ENCODE measurements at places on chromosomes 5 and 9.

DNA sequence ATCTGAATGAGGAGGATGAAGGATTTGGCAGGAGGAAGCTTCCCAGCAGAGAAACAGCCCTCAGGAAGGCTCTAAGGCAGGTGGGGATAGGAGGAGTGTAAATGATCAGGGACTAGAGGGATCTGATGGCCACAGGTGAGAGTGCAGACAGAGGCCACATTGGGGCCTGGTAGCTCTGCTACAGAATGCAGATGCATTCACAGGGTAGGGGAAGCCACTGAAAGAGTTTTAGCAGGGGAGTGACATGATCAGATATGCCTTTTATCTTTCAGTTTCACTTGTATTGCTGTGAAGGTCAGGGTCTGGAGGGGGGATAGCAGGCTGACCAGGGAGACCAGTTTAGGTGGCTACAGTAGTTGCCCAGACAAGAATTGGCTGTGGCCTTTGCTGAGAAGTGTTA lies 3.0 kb downstream of the TXNDC15 start:
- no peak for DNase-seq

GRCh38 chr9:101758304-101758930 lies 20.0 kb upstream of the GRIN3A start:
- no peak for DNase-seq

- DNase-seq: no peak
Measured at GRCh38 chr5:178651046-178651810, 24.4 kb upstream of the CLK4 start.

DNA sequence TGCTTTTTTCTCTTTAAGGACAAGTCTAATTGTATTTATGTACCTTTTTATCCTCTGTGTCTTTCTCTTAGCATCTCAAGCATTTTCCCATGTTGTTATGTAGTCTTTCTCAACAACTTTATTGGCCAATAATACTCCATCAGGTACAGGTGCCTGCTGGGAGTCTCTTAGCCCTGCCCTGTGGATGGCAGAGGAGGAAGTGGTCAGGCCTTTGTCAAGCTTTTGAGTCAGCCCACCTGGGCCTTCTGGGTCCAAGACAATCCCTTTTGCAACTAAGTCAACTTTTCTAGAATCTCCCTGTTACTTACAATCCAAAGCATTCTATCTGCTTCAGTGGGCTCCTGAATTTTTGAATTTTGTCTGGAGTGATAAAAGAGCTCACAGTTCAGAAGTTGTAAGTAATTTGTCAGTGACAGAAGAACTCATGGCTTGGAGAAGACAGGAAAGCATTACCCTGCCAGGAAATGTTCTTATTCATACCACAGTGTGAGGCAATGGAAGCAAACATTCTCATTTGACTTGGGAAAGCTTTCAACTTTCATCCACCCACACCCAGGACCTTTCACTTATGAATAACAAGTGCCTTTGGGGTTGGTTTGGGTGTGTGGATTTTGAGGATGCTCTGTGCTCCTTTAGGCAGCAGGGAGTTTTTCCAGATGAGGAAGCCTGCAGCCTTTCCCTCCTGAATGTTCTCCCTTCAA lies 200.0 kb upstream of the S1PR3 start:
- DNase-seq: no peak

- no peak for DNase-seq
Measured at GRCh38 chr9:826500-827280, 14.8 kb upstream of the DMRT1 start.

DNA sequence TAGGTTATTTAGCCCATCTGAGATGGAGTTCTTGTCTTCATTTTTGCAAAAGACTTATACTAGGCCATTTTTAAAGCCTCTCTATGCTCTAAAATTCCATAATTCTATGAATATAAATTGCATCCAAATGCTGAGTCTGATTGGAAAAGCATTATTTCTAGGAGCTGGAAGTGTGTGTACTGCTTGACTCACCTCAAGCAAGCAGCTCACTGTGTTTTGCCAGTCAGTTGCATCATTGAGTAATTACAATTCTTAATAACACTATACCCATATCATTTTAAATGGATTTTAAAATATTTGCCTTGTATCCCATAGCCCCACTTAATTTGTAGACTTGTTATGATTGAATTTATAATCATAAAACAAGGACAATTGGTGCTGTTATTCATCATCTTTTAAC lies 161.0 kb downstream of the PAM start:
- DNase-seq: no peak

DNA sequence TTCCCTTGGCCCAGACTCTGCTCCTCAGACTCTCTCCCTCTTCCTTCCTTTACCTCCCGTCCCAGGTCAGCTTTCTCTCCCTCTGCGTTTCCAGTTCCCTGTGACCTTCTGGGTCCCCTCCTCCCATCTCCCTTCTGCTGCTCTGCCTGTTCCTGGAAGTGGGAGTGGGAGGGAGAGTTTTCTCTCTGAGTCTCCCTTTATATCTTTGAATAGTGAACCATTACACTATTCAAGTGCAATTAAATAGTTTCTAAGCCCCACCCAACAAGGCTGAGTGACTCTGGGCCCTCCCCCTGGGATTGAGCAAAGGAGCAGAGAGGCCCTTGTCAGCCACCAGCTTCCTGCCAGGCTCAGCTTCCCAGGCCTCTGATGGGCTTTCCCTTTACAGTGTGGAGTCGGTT lies 34.8 kb downstream of the THBS4 start:
- no peak for DNase-seq

- DNase-seq: no peak
Measured at GRCh38 chr5:38346593-38346992, 88.2 kb downstream of the EGFLAM start.

GRCh38 chr9:109986521-109986991 lies 206.6 kb downstream of the PALM2AKAP2 start:
- DNase-seq: no peak

DNA sequence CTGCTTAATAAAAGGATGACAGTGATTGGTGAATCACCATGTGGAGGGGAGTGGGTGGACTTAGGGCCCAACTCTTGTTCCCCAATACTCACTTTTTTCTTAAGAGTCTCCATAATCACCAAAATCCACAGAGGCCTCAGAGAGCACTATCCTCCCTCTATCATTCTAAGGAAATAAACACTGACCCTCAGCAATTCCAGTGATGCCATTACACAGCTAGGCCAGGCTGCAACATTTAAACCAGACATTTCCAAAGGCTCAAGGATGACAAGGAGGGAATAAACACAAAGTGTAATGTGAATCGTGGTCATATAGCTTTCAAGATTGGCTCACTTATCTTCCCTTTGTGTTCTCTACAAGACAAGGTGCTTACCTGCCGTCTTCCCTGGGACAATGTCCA lies 2.4 kb upstream of the ARSI start:
- no peak for DNase-seq

DNA sequence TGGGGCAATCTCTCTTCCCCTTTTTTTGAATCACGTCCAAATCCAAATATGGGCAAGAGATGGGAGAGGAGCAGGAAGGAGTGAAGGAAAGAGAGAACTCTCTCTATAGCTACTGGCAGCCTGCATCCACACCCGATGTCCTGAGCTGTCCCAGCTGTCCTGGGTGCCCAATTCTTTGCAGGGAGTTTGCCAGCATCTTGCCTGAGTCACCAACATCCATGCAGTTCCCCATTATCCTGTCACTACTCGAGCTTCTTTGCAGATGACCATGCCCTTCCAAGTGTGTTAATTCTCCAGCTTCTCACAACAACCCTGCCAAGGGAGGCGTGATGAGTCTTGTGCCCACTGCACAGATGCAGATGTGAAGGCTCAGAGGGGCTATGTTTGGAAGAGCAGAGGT lies 127.1 kb downstream of the NSG2 start:
- DNase-seq: no peak

DNA sequence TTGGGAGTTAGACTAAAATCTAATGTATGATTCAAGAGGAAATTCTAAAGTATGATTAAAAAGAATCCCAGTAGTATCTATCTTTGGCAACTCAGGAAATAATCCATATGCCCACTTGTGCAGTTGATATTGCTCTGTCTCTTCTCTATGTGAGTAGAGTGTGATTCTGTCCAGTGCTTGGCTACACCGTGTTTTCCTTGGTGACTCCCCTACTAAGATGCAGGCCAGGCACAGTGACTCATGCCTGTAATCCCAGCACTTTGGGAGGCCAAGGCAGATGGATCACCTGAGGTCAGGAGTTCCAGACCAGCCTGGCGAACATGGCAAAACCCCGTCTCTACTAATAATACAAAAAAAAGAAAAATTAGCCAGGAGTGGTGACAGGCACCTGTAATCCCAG lies 495.4 kb downstream of the MAT2B start:
- DNase-seq: no peak

- no peak for DNase-seq
Measured at GRCh38 chr5:160083501-160083900, 35.7 kb downstream of the PWWP2A start.

DNA sequence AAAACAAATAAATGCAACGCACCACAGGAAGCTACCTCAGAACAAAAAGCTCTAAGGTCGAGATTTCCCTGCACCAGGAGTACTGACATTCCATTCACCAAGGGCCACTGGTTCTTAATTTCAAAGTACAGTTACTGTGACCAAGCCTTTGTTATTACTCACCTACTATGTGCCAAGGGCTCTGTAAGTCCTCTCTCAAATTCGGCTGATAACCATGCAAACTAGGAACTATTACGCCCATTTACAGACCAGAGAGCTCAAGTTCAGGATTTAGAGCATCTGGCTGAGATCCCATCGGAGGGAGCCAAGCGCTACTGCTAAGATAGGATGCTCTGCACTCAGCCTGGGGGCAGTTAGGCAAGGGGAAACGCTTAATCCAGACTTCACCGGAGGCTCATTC lies 5.6 kb downstream of the MYO10 start:
- no peak for DNase-seq

DNA sequence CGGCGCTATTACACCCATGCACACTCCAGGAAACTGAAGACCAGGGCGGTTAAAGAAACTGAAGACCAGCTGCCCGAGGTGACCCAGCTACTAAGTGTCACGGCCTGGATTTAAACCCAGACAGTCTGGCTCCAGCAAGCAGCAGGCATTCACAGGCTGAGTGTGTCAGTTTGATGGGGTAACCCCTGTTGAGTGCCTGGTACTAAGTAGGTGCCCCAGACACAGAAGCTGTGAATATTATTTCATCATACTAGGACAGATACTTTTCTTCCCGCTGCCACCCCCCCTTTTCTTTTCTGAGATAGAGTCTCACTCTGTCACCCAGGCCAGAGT lies 7.3 kb downstream of the ENG start:
- DNase-seq: no peak

GRCh38 chr5:94524841-94525697 lies 93.3 kb downstream of the KIAA0825 start:
- DNase-seq: no peak

GRCh38 chr9:75671354-75671753 lies 219.1 kb upstream of the PCSK5 start:
- no peak for DNase-seq

- no peak for DNase-seq
Measured at GRCh38 chr9:79691496-79691895, 119.7 kb downstream of the TLE4 start.

DNA sequence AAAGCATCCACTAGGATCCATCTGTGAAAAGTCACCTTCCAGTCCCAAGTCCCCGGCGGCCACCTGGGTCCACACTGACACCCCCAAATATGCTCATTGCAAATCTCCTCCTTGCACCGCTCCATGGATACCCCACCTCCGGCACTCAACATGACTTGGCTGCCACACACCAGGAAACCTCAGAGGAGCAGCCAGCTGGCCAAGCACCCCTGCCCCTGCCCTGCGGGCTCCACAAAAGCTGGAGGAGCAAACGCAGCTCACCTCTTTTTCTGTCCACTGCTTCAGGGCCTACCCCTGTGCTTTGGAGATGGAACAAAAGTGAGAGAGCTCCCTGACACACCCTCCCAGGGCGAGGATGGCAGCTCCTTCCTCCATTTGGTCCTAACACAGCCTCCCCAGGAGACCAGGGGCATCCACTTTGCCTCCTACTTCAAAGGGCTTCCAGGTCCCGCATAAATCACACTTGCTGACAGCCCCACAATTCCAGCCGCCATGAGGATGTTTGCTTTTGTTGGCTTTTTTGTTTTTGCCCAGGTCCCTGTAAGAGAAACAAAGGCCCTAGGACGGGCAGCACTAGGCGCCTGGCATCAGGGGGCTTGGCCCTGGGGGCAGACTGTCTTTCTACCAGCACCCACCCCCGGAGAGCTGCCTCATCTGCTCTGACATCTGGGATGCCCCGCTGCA lies 14.8 kb downstream of the ROR2 start:
- DNase-seq: no peak

DNA sequence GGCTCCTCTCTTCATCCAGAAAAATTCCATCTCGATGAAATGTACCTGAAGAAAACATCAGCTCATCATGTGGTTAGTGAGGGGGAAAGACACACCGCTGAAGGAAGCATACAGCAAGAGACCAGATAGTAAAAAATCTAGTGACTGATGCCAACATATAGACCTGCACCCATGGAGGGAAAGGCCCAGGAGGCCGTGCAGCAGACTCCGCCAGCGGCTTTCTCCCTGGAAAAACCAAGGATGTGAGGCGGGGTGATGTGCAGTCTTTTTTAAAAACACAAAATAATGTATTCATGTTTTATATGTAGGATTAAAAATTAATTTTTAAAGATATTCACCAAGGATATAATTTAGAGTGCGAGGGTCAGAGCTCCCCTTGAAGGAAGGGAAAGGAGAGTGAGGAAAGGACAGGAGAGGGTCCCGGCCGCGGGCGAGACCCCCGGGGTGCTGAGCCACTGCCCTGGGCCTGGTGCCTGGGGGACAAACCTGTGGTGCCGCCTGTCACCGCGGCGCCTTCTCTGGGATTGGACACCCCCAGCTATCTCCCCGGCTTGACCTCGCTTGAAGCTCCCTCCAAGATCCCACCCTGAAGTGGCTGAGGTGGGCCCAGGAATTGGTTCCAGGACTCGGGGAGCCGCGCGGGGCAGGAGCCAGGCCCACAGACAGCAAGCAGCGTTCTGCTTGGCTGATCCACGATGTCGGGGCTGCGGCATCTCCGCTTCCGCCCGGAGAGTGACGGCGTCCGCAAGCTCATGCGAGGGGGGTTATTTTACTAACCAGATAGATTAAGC lies 12.1 kb upstream of the UNC5A start:
- no peak for DNase-seq

GRCh38 chr5:58326022-58326421 lies 133.9 kb downstream of the PLK2 start:
- DNase-seq: no peak

DNA sequence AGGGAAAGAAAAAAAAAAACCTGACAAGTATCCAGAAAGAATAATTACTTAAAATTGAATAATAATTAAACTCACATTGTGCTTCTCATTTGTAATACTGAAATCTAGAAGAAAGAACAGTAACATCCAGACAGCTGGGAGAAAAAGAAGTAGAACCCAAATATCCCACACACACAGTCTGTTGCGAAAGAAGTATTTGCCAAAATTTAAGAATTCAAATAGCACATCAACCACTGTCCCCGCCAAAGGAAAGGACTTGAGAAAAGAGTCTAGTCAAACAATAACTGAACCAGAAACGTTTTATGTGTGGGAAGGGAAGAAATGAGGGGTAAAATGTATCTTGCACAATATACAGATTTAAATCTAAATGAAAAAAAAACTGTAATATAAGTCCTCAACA lies 202.8 kb downstream of the MLLT3 start:
- peak; percentile 59 for DNase-seq

Data from hippocampal formation (tissue), 2 donors.